ENCODE measurements at places on chromosomes 12 and 14. TPM values are rescaled to one million over a fixed set of nuclear protein-coding genes. Genes with fewer than 3 reads are reported as not detected.

The HHIPL1 gene
- total RNA-seq = 0.17 TPM

The FAR2 gene
- total RNA-seq = 14.5 TPM

DNA sequence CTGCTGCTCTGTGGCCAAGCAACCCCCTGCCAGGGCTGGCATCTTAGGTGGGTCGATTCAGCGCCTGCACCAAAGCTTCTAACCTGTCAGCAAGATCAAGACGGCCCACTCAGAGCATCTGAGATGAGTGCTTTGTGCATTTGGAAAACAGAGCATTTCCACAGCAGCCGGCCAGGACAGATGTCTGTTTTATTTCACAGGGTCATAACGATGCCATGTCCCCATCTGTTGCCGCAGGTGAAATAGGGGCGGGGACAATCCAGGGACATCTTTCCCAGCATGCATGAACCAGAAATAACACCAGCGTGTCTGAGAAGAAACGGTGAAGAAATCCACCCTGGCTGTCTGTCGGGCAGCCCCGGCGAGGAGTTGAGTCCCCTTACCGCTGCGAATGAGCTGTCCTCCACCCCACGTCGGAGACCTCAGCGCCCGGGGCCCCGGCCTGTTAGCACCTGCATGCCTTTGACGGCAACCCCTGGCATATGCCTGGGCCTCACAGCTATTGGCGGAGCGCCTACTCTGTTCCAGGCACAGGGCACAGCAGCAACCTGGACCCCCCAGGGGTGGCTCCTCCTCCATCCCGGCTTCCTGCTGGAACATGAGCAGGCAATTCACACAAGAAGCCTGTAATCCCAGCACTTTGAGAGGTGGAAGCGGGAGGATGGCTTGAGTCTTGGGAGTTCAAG lies 30.6 kb upstream of the ULK1 start:
- H3K36me3 ChIP-seq = no peaks in the 10 kb centered on the region
- no peak for DNase-seq
- H3K4me3 ChIP-seq = no peak overlapping the region
- no peak overlapping the region for H3K27ac ChIP-seq
- peaks cover 2% of the 10 kb centered on the region for H3K4me1 ChIP-seq
- H3K27me3 ChIP-seq = no peaks in the 10 kb centered on the region

GRCh38 chr14:32217301-32217700 lies 14.2 kb upstream of the RNU6-8 start:
- H3K27me3 ChIP-seq = no peaks in the 10 kb centered on the region
- H3K4me3 ChIP-seq = no peak overlapping the region
- peaks cover 1% of the 10 kb centered on the region for H3K4me1 ChIP-seq

- no peak for DNase-seq
- no peaks in the 10 kb centered on the region for H3K36me3 ChIP-seq
- peaks cover 13% of the 10 kb centered on the region for H3K4me1 ChIP-seq
- no peak overlapping the region for H3K4me3 ChIP-seq
Observed at GRCh38 chr12:49905718-49906314, 2.1 kb upstream of the FAIM2 start.

GRCh38 chr12:97503073-97503855 lies 40.7 kb downstream of the RMST start:
- H3K27me3 ChIP-seq = no peaks in the 10 kb centered on the region
- no peaks in the 10 kb centered on the region for H3K36me3 ChIP-seq
- H3K4me1 ChIP-seq = no peaks in the 10 kb centered on the region
- DNase-seq = no peak

Measured in activated naive CD8-positive, alpha-beta T cell treated with anti-CD3 and anti-CD28 coated beads, Interleukin-2, amount 10 ng/mL, durations not matched to agents 7 days and 5 days (primary cell).